ENCODE measurements at places on chromosomes 5 and 9.

- DNase-seq = no peak
Observed at GRCh38 chr5:10133830-10134229, 115.9 kb downstream of the ATPSCKMT start.

DNA sequence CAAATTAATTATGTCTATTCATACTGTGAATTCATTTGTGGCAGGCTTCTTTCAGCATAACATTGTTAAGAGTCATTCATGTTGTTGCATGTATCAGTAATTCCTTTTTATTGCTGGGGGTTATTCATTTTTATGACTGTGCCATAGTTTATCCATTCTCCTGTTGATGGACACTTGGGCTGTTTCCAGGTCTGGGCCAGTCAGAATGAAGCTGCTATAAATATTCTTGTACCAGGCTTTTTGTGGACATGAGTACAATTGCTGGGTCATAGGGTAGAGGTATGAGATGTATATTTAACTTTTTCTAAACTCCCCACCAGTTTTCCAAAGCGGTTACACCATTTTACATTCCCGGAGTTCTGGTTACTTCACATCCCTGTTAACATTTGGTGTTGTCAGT is 13.6 kb downstream of the PRPF4 start:
- DNase-seq = no peak

- no peak for DNase-seq
Observed at GRCh38 chr5:170761048-170761707, 22.3 kb upstream of the GABRP start.

DNA sequence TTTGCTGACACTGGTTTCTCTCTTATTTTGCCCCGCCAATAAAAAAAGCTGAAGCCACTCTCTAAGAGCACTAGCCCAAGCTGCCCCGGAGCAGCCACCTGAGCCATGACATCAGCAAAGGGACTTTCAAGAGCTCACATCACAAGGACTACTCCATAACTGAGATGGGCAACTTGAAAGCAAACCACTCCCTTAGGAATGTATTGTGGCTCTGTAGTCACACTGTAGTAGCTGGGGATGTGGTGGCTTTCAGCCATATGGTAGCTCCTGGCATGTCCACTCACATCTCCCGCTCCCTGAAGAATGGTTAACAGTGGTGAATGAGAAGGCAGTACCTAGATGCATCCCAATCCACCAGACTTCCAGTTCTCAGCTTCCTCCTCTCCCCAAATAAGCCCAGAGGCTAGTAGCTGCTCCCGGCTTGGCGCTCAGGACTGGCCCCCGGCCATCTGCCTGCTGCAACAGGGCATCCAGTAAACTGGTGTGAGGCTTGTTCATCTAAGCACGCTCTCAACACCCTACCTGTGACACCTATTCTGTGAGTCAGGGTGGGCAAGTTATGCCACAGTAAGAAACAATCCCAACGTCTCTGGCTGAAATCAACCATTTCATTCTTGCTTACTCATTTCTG is 63.7 kb downstream of the S1PR3 start:
- no peak for DNase-seq

DNA sequence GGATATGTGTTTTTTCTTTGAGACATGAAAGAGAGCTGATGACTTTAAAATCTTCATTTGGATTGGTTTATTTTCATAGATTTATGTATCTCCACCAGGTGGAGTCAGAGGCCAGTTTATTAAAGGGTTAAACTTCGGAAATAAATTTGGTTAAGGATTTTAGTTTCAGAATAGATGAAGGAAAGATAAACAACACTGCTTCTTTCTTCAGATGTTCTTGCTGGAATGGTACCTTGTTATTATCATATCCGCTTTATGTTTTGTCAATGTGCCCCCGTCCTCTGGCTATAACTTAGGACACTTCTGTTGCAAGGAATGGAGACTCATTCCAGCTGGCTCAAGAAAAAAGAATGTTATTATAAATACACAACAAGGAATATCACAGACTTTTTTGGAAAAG is 81.2 kb downstream of the ALDH1A1 start:
- no peak for DNase-seq

DNA sequence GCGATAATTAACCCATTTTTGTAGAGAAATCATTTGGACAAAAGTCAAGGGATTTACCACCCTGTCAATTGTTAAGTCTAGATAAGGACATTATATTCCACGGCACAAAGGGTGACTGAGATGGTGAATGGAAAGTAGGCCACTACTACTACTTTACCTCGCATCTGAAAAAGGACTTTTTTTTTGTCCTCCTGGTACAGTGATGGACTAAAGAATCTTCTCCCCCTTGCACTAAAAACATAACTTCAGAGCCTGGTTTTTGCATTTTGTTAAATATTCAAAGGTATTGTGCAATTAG is 147.5 kb downstream of the EBF1 start:
- DNase-seq = no peak

DNA sequence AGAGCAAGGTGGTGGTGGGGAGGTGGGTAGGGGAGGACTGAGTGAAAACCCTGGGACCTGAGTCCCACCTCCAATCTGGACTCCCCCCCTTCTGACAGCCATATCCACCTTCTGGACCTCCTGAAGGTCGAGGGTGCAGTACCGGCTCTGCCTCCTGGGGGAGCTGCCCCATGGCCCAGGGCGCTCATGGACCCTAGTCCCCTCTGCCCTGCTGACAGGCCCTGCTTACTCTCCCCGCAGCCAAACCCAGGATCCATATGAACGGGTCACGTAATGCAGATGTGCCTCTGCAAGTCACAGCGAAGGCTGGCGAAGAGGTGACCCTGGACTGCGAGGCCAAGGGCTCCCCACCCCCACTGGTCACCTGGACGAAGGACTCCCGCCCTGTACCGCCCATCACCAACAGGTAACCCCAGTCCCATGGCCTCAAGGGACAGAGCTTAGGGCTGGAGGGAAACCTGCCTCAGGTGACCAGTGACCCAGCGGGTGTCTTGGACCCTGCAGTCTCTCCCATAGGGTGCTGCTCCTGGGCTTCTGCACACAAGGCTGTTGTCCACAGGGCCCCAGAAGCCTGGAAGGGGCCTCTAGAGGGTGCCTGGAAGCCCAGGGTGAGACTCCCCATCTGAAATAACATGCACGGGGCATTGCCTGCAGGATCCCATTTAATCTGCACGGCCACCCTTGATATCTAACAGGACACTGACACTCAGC is 61.7 kb downstream of the HMCN2 start:
- DNase-seq = no peak

Data from HFF-Myc (cell line).